ENCODE measurements at places on chromosomes 1 and 21.

DNA sequence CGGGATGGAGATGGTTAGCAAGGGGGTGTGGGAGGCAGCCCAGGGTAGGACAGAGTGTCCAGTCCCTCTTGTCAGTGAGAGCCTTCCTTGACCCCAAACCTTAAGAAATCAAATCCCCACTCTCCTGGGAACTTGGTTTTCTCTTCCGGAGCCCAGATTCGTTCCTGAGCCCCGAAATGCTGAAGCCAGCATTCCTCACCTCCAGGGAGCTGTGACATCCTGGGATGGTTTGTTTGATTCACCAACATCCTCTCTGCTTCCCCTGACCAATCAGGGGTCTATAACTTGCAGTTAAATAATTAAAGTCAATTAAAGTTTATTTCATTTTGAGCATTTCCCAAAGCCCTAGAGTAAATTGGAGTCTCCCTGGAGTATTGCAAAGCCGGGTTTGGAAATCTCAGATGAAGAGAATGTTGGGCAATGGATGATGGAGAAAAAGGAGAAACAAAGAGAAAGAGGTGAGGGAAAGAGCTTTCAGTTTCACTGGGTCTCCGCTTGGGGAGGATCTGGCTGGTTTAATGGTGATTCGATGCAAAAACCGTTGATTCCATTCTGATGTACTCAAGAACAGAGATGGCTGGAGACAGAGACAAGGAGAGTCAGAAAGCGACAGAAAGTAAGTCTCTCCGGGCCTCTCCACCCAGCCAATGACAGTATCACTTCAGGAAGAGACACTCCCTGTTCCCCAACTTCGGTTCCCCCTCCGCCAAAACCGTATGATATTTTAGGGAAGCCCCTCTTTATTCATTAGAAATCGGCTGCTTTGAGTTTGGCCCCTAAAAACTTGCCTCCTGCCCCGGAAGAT, 12.8 kb upstream of the ALX3 start:
- no peak for DNase-seq

DNA sequence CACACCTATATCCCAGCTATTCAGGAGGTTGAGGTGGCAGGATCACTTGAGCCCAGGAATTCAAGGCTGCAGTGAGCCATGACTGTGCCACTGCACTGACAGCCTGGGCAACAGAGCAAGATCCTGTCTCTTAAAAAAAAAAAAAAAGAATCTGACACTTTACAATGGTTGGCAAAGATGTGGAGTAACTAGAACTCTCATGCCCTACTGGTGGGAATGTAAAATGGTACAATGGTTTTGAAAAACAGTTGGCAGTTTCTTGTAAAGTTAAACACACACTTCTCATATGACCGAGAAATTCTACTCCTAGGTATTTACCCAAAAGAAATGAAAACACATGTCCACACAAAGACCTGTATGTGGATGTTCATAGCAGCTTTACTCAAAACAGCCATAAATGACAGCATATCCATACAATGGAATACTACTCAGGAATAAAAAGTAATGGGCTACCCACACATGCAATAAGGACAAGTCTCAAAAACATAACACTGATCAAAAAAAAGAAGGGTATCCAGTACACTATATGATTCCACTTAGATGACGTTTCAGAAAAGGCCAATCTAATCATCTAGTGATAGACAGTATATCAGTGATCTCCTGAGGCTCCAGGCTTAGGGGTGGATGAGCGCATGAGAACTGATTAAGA, 58.1 kb downstream of the HLCS start:
- no peak for DNase-seq

GRCh38 chr1:200388791-200389190, 21.0 kb downstream of the ZNF281 start:
- no peak for DNase-seq

DNA sequence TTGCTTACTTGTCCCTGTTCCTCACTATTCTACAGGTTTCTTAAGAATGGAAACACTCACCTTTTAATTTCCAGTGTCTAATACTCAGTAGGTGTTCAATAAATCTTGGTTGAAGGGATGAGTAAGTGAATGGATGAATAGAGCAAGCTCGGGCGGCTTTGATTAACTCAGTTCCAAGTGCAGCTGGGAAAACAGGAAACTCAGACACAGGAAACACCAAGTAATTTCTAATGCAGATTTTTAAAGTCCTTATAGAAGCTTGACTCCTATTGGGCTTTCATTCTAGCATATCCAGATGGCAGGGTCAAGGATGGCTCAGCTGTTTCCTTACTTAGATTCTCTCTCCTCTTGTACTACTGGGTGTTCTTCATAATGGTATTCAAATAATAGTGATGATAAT, 14.0 kb downstream of the CAMK1G start:
- DNase-seq: no peak

DNA sequence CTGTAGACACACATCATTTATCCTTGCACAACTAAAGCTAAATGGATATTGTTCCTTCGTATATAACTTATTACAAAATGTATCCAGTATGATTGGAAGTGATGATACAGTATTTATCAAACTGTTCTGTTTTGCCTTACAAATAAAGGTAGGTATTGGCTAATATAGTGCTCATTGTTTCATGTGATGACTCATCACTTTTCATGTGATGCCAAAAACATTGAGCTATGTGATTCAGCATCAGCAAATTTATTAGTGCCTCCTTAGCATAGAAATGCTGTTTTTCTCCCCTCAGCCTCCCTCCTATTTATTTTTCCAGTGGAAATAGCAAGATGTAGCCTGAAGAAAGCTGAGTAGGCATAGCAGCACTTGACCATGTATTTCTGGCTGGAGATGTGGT, 228.6 kb upstream of the LYPLAL1 start:
- no peak for DNase-seq

- DNase-seq: no peak
Measured at GRCh38 chr1:23522244-23522982, 8.6 kb downstream of the E2F2 start.

DNA sequence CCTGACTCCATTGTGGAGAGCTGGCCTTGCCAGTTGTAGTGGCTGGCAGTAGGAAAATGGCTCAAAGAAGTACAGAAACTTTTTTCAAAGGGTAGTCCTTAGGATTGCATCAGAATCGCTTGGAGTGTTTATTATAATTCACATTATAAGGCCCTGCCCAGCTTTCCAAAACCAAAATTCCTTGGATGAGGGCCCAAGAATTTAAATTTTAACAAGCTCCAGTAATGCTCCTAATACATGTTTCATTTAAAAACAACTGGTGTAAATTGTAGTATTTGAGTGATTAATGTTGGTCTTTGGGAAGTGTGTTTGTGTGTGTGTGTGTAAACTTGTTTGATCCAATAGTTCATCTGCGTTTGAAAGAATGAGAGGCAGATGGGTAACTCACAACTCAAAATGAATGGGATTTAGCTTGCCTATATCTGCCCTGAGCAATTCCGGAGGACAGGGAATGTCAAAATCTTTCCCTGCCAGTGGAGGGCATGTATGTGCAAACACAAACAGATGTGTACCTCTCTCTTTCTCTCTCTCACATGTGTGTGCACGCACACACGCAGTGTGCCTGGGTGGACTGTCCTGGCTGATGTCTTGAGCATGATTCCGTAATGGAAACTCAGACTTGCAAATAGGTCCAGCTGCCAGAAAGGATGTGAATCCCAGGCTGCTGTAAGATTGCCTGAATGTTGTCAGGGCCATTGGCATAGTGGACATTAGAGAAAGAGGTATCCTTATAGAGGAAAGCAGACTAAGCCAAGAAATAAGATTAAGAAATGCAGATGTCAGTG, 293.1 kb downstream of the LMX1A start:
- DNase-seq: no peak

DNA sequence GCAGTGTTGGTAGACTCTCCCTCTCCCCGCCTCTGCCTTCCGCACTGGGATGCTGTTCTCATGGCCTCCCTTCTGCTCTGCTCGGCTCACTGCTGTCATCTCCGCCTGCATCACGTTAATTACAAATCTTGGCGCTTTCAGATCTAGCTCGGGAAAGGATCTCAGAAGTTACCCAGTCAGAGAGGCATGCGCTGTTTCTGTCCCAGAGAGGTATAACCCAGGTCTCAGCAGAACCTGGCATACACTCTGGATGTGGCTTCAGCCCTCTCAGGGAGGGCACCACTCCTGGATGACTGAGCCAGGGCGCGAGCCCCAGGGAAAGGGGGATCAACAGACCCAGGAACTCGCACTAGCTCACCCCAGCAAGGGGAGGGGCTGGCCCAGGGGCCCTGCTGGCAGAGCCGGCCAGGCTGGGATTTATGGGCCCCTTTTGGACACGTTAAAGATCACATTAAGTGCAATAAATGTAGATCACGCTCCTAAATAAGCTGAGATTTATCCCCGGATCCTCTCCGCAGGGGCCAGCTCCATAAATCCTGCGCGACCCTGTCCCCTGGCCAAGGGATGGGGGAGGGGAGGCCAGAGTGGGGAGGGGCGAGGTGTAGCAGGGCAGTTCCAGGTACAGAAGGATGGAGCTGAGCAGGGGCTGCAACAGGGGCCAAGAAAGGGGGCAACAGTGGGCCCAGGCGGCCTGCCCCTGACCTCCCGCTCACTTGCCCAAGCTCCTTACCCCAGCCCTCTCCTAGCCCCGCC, 101.3 kb upstream of the ZBTB40 start:
- DNase-seq: no peak

- no peak for DNase-seq
Measured at GRCh38 chr1:30883389-30884172, 25.0 kb downstream of the SDC3 start.

GRCh38 chr1:18707696-18708257, 77.1 kb downstream of the PAX7 start:
- DNase-seq: no peak

DNA sequence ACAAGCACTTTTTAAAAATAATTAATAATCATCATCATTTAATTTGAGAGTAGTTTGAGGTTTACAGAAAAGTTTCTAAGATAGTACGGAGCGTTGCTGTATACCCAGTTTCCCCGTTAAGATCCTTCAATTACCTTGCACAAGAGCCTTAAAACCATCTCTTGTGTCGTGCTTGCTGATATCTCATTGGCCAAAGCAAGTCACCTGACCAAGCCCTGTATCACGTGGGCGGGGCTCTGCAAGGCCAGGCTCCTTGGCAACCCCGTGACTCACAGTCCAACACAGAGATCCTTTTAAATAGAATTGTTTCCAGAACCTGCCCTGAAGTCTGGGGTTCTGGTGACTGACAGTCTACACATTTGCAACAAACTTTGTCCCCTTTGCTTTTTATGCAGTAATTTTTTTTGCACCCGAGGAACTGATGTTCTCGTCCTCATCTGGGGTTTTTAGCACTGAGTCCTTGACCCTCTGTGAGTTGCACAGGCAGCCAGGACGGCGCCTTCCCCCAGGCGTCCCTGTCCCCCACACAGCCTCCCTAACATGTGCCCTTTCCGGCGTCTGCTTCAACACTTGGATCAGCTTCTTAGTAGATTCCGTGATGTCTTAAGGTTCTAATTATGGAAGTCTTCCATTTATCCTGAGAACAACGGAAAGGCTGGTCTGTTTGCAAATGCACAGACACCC, 183.3 kb upstream of the TMEM51 start:
- no peak for DNase-seq

DNA sequence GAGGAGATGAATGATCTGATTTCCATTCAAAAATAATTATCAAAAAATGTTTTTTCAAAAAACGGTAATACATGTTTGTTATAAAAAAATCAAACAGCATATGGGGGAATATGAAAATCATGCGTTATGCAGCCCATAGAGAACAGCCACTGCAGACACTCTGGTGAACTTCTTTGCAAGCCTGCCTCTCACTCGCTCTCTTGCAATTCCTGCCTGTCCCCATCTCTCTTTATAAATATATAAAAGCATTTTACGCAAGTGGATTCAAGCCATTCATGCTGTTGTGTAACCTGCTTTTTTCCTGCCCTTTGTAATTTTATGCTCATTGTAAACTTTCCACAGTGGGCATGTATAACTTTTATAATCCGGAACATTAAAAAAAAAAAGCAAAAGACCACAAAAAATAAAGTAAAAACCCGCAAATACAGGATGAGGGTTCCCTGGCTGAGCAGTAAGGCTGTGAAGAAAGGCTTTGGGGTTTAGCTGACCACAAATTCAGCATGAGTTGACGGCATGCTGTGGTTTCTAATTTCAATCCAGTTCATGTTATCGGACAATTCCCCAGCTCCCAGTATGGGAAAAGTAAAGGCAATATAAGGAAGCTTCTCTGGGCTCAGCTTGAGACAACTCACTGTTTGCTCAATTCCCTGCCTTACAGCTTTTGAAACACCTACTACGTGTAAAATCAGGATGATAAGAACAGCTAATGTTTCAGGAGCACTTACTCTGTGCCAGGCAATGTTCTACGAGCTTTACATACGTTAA, 52.8 kb upstream of the ZBTB40 start:
- no peak for DNase-seq

GRCh38 chr1:117466761-117467160, 99.5 kb downstream of the MAN1A2 start:
- DNase-seq: no peak

DNA sequence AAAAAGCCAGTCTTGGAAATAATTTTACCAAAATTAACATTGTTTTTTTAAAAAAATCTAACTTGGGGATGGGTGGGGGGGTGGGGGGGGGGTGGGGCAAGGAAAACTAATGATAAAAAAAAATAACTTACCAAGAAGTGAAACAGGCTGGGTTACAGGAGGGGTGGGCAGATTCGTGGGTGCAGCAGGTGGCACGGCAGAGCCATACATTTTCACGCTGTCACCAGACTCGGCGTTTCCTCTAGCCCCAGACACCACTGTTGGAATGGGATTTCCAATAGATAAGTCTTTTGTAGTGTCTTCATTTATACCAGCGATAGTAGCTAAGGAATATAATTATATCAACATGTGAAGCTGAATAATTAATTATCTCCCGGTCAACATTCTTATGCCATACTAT, 25.4 kb downstream of the SOD1 start:
- no peak for DNase-seq

DNA sequence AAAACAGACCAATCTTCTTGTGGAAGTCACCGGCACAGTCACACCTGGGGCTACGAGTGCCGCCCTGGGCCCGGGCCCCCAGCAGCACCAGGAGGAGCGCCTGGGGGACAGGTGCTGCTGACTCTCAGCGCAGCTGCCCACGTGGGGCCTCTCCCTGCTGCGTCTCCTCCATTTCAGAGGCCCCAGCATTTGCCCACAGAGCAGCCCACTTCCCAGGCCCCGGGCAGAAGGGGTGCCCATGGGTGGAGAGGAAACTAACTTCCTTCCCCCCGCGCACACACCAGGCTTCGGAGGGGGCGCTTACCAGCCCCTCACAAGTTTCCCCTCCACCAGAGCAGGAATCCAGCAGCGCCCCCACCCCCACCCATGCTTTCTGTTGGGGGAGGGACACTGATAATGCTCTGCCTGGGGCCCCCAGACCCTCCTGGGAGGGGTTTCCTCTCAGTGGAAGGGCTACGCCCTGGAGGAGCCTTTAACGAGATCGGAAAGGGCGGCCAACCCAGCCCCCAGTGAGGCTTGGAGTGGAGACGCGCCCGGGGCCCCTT, 440 bp downstream of the TNFRSF25 start:
- DNase-seq: no peak

- no peak for DNase-seq
Measured at GRCh38 chr1:228095161-228095560, 8.0 kb downstream of the C1orf35 start.

GRCh38 chr21:42746593-42747275, 93.3 kb downstream of the PDE9A start:
- DNase-seq: no peak

- DNase-seq: no peak
Measured at GRCh38 chr1:232327899-232328298, 302.0 kb downstream of the SIPA1L2 start.

- no peak for DNase-seq
Measured at GRCh38 chr1:27394925-27395324, 2.5 kb downstream of the GPR3 start.
